ENCODE measurements at places on chromosomes 4 and X.

- no peak for DNase-seq
Observed at GRCh38 chrX:122565952-122566351, 618.1 kb upstream of the GRIA3 start.

- no peak for DNase-seq
Observed at GRCh38 chrX:115639334-115639880, 78.4 kb downstream of the PLS3 start.

DNA sequence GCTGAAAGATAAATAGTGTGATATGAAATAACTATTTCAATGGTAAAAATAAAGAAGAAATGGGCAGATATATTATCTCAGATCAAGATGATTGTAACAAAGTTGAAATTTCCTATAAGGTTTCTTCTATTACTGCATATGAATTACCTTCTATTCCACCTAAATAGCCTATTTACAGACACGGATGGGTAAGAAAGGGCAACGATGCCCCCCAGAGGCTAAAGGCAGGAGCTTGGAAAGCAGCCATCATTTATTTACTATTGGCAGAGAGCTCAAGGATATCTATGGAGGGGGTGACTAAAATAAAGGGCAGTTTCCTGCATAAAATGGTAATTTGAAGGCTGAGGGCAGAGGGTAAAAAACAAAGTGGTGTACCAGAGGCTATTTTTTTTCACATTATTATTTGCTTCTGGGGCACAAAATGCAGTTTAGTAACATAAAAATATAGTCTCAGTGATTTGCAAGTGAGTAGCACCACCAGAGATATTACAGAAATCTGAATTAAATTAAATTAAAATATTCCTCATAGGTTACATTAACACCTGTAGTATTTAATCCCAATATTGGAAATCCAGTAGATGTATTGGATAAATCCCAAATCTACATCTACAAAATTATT, 123.1 kb downstream of the BTC start:
- DNase-seq, result peak; percentile 43

GRCh38 chrX:19887911-19888879, 795 bp upstream of the SH3KBP1 start:
- DNase-seq, result peak; percentile 33

DNA sequence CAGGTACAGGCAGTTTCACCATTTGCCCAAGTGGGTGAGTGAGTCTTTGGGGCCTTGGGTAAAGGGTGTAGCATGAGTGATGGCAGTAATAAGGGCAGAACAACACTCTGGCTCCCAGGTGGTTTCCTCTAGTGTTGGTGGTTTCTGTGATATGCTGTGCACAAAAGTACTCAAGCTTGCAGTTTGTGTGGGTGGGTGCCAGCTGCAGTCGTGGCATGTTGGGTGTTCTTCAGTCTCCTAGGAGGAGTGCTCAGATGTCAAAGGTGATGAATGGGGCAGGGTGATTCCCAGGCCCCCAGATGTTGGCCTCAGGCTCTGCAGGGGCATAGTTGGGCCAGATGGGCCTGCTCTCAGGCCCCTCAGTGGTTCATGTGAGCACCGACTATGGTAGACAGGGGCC, 166.1 kb upstream of the KLF8 start:
- DNase-seq, result no peak

GRCh38 chrX:23820235-23820782, 37.3 kb downstream of the SAT1 start:
- DNase-seq, result no peak

DNA sequence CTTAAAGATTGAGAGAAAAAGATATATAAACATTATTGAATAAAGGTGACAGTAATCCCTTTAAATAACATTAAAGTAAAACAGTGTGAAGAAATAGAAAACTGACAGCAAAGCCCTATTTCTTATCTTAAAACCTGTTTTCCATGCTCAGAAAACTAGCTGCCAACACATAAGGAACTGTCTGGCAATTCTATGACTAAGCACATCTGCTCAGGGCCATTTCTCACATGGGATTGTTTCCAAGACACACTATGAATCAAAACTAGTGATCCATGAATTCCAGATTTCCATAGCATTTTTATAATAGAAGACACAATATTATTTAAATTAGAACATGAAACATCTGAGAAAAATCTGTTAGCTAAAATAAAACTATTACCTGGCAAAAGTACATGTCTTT, 113.4 kb downstream of the SCLT1 start:
- DNase-seq, result no peak

DNA sequence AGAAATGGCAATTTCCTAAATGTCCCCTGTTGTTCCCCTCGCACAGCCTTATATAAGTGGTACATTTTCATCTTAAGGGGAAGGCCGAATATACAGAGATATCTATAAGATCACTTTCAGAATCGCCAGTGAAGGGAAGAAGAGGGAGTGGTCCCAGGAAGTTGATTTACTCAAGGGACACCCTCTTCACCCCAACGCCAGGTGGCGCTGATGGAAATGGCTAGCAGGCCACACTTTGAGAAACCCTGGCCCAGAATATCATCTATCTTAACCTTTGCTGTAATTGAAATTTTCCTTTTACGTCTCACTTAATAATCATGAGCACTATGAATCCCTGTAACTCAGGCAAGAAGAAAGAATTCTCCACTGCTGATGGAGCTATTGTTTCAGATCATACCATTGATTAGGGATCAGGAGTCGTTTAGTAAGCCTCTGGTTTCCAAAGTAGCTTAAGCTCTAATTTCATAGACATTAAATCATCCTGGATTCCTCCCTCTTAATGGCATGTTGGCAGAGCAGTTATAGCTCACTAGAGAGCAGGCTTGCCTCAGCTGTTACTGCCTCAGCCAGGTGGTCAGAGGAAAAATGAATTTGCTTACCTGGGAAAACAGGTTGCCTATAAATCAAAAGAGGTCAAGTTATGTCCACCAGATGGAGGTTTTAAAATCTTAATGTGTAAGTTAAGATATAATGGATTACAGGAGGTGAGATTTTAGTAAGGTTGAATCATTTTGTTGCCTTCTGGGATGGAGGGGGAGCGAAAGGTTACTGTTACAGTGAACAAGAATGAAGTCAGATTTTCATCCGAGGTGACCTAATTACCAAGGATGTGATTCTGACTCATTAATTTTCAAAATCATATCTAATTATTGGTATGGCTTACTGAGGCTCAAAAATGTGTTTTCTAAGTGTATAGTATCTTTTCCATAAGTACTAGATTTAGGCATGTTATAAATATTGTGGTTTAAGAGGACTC, 941.2 kb upstream of the TENM3 start:
- no peak for DNase-seq

GRCh38 chr4:174084542-174084941, 198.9 kb downstream of the FBXO8 start:
- DNase-seq, result no peak

- DNase-seq, result no peak
Observed at GRCh38 chr4:144646523-144647094, 653 bp downstream of the HHIP start.

GRCh38 chr4:86497980-86498862, 95.9 kb upstream of the PTPN13 start:
- no peak for DNase-seq

DNA sequence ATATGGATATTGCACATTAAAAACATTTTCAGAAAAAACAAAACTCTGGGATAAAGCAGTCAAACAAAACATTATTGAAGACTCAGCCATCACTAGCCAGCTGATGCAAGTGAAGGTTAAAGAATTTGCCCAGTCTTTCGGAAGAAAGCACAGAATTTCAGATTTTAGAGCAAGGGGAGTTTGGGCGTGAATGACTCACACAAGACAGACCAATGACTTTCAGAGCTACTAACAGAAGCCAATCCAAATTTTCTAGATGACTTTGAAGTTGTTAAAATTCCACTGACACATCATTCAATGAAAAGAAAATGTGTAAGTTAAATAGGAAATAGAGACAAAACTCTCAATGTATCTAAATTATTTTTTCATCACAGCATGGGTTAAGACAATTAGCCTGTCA, 4.0 kb downstream of the MRFAP1L1 start:
- DNase-seq, result no peak

GRCh38 chr4:51942833-51943215, 77.3 kb downstream of the LRRC66 start:
- no peak for DNase-seq

- DNase-seq, result no peak
Observed at GRCh38 chrX:103879339-103879738, 47.3 kb upstream of the RAB9B start.

DNA sequence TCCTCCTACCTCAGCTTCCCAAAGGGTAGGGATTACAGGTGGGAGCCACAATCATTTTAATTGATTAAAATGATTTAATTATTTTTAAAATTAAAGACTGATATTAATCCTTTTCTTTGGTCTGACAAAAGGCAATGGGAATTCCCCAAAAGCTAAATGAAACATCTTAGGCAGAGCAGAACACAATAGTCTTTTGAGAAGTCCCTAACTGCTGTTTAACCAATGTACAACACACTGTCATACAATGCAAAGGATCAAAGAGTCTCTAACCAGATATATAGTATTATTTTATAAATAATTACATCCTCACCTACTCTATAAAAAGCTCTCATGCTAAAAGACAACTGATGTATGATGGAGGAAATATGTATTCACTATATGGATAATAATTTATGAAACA, 47.0 kb downstream of the THAP9 start:
- no peak for DNase-seq

GRCh38 chr4:153261914-153262313, 57.7 kb downstream of the TRIM2 start:
- DNase-seq, result no peak

DNA sequence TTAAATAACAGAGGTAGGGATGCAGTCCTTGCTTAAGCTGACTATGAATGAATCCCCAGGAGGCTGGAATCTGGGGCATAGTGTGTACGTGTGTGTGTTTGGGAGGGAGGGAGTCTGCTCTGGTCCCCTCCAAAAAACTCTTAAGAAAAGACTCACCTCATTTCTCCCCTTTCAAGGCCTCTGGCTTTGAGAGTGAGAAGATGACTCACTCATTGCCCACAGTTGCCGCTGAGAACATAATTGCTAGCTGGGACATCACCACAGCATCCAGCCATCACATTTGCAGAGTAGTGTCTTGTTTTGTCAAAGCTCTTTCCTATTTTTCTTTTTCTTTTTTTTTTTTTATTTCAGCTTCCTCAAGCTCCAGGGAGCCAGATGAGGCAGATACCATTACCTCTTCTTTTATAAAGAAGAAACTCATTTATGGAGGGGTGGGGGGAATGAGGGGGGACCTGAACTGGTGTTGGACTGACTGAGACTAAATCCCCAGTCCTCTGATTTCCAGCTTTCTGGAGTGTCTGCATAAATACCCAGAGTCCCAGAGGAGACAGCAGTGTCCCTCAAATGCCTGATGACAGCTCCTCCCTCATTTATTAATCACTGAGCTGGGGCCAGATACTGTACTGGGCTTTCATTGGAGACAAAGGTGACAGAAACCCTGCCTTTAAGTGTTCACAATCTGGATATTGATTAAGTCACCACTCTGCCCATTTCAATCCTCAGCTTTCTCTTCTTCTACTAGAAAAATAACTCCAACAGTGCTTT, 61.9 kb upstream of the LAS1L start:
- DNase-seq, result peak; percentile 27

- DNase-seq, result no peak
Observed at GRCh38 chr4:141565379-141566089, 70.8 kb upstream of the IL15 start.

- DNase-seq, result no peak
Observed at GRCh38 chr4:14867847-14868246, 134.4 kb upstream of the CPEB2 start.

- no peak for DNase-seq
Observed at GRCh38 chrX:51361251-51361650, 28.6 kb downstream of the NUDT10 start.

Data from activated CD4-positive, alpha-beta T cell treated with anti-CD3 and anti-CD28 coated beads, Interleukin-2, amount 50 U/mL, for 4 hours (primary cell).